Muscle of back (tissue), 13 donors: ENCODE measurements at places on chromosomes 11 and 22.

GRCh38 chr11:118232659-118233058 lies 7.8 kb upstream of the JAML start:
- no peak for DNase-seq

DNA sequence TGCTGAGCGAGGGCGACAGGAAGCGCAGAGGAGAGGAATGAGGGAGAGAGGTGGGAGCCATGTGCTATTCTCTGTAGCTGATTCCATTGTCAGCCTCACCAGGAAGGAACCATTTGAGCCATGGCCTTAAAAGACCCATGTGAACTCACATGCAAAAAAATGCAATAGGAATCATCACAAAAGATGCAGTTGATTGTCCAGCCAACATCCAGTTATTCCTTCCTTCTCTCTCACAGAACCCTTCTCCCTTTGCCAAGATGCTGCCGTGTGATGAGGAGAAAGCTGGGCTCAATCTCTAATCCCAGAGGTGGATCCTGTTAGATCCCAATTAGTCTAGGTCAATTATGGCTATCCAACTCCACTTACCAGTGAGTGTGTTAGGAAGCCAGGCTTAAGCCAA lies 58.2 kb upstream of the RRAS2 start:
- DNase-seq: no peak

GRCh38 chr11:121270001-121270678 lies 22.4 kb upstream of the SC5D start:
- DNase-seq: no peak

- no peak for DNase-seq
Measured at GRCh38 chr11:66363805-66364535, 7.6 kb downstream of the SLC29A2 start.

GRCh38 chr11:121405646-121406045 lies 46.5 kb upstream of the SORL1 start:
- DNase-seq: no peak

DNA sequence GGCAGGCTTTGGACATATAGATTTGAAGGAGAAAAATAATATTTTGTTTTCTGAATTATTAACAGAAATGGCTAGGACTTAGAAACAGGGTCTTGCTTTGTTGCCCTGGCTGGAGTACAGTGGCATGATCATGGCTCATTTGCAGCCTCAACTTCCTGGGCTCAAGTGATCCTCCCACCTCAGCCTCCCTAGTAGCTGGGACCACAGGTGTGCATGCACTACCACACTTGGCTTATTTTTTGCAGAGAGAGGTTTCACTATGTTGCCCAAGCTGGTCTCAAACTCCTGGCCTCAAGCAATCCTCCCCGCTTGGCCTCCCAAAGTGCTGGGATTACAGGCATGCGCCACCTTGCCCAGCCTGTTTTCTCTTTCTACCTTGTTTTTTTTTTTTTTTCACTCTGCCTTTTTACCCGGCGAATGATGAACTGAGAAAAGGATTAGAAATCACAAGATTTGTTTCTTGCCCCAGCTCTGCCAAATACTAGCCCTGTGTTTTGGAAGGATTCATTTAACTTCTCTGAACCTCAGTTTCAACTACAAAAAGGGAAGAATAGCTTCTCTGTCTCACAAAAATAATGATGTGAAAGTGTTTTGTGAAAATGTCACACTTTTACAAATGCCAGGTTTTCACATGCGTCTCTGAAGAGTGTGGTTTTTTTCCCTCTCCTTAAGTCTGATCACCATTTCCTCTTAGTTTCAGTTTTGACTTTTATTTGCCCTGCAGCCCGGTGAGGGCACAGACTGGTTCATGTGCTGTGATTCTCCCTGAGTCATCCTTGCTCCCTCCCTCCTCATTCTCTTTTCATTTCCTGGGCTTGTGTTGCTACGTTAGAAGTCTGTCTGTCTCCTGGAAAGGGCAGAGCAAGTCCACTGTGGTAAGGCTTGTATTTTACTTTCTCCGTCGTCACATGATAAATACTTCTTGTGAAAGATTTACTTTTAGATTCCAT lies 67.7 kb downstream of the BCL2L13 start:
- no peak for DNase-seq

DNA sequence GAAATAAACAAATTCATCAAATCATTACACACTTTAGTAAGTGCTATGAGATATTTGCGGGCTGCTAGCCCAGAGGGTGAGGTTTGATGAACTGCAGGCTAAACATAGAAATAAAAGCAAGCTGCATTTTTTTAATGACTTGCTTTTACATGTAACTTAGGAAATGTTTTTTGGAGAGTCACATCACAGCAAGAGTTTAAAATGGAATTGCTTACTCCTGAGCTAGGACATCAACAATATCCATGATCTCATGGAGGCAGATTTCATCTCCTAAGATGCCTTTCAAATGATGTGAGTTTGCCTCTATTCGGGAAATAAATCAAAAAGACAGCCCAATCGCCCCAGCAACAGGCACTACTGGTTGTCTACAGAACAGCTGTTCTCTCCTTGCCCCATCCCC lies 73.4 kb upstream of the CD44 start:
- peak; percentile 59 for DNase-seq

GRCh38 chr11:69446108-69446507 lies 35.4 kb upstream of the LINC01488 start:
- DNase-seq: no peak

GRCh38 chr11:2419638-2420501 lies 19.3 kb downstream of the TSSC4 start:
- DNase-seq: peak; percentile 89

- DNase-seq: no peak
Measured at GRCh38 chr11:119179342-119179741, 5.9 kb upstream of the NHERF4 start.

DNA sequence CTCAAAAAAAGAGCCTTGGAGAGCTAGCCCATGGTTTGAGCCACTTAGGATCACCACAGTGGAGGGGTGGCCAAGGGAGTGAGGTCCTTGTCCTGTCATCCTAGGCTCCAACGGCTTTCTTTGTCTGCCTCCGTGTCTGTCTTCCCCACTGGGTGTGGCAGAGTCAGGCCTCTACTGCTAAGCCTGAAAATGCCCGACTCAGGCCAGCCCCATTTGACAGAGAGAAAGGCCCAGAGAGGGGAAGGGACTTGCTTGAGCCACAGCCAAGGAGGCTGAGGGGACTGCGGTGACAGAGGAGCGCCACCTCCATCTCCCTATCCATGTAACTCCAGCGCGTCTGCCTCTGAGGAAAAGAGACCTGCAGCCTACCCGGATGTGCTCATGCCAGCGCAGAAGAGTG lies 27.8 kb upstream of the CD82 start:
- DNase-seq: no peak
